NCI-H1048 (cell line): ENCODE measurements at places on chromosomes 4 and X.

DNA sequence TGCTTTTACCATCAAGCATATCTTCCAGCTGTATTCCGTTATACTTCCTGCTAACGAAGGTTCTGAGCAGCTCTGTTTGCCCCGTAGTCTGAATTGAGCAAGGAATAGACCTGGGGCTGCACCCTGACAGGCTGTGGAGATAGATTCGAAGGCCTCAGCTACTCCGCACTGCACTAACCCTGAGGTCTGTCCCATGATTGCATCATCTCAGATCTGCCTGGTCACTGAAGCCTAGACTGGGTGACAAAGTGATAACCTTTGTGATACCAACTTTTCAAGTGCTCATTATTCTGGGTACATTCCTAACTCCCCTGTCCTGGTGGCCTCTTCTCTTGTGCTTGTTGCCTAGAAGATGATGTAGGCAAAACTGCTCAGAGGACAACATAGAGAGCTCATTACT lies 29.9 kb upstream of the PGRMC1 start:
- DNase-seq = no peak

GRCh38 chrX:55011294-55011693 lies 11.1 kb downstream of the APEX2 start:
- no peak for DNase-seq

DNA sequence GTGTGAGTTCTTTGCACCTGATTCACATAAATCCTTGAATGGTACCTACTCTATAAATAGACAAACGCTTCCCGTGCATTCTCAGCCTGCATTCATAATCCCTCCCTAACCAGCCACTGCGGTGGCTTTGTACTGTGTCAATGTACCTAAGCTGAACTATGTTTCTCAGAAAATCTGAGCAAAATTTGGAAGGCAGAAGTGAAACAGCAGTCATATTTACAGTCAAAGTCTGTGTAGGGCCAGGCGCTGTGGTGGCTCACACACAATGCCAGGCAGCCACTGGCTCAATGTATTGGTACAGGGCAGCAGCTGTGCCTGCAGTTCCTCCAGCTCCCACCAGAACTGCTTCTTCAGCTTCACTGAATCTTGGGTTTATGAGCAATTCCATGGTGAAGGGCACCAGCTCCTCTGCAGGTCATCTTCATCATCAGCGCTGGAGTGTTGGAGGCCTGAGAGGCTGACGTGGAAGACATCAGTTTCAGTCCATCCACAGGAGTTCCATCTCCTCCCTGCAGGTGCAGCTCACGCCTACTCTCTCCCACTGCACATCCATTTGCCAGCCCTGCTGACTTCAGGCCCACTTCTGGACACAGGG lies 32.3 kb upstream of the IRF2 start:
- no peak for DNase-seq

DNA sequence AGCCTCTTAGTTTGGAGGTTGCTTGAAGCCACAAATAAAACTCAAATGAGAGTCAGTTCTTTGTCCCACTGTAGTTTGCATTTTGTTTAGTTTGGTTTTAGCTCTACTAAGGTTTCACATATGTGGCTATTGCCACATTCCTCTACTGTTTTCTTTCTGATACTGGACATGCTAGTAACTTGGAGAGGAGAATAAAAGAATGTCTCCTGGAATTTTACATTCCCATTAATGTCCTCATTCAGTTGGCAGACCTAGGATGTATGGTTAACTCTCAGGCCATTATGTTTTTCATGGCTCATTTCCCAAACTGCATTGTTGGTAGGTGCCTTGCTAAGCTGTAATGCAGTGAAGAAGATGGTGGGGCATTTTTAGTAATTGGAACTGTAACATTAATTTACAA lies 29.9 kb downstream of the UPRT start:
- no peak for DNase-seq

DNA sequence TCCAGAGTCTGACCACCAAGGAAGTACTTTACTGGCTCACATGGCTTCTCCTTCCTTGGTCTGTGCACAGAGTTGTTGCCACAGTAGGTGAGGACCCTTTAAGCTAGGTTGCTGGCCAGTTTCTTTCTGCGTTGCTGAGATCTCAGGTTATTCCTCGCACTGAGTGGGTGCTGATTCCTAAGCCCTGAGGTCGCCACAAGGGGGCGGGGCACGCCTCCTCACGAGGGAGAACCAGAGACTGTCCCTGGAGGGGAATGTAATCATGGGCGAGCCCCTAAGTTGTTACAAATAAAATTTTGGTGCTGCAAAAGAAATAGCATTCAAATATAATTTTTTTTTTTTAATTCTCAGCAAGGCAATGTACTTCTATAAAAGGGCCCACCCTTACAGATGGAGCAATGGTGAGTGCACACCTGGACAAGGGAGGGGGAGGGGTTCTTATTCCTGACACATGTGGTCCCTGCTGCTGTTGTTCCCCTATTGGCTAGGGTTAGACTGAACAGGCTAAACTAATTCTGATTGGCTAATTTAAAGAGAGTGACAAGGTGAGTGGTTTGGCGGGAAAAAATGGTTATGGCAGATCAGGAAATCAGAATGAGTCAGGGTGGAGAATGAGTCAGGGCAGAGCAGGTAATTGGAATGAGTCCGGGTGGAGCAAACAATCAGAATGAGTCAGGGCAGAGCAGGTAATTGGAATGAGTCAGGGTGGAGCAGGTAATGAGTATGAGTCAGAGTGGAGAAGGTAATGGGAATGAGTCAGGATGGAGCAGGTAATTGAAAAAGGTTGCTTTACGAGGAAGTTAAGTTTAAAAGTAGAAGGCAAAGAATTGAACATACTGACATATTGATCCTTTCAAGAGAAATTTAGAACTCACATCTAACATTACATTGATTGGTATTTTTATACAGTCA lies 107.5 kb downstream of the VSIG4 start:
- no peak for DNase-seq

DNA sequence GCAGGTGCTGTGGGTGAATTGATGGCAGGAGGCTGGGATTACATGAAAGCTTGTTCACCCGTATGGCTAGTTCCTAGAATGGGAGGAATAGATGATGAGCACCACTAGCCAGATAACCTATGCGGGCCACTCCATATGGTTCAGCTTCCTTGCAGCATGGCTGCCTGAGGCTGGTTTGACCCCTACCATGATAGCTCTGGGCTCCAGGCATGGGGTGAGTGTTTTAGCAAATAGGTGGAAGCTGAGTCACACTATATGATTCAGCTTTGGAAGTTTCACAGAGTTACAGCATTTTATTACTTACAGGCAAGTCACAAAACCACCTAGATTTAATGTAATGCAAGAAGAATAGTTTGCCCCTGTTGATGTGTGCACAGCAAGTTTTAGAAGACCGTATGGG lies 603.2 kb downstream of the STIM2 start:
- DNase-seq = no peak

DNA sequence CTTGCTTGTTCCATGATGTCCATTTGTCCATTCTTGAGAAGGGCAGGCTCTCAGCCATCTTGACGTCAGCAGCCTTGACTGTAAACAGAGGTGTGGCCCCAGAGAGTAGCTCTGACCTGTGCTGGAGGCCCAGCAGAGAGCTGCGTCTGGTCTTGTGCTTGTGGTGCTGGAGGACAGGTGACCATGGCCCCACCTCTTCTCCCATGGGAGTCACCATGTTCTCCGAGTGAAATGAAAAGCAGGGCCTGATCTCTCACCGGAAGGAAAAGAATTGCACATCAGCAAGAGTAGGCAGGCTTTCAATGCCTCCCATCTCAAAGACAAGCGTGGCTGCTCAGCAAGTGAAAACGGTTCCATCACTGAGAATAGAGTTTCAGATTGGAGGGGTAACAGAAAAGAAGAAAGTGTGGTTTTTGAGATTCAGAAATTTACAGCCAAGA lies 11.5 kb downstream of the PARM1 start:
- DNase-seq = no peak

GRCh38 chrX:153336121-153336894 lies 2.4 kb downstream of the ZNF275 start:
- DNase-seq = no peak

DNA sequence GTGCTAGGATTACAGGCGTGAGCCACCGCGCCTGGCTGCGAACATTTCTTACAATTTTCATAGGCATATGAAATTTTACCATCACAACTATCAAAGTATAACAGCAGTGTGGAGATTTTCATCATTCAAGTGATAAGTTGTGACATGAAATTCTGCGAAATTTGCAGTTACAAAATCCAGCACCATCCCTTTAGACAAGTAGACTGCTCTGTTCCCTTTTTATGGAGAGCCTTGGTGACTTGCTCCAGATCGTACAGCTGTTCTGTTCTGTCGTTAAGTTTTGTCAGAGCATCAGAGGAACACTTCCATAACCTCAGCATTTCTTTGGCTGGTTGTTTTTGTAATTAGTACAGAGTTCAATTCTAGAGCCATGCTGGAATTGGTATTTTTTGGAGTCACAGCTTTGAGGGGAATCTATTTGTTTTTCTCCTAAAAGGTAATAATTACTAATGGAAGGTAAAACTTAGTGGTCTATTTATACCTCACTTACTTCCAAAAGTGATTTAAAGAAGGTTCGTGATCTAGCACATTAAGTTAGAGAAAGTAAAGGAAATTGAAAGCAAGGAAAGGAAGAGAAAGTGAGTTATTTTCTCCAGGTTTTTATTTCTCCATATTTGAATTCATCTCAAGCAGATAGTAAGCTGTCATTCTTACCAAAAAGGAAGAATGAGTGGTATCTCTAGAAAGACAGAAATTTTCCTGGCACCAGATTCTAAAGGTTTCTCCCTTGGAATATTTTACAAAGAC lies 22.1 kb downstream of the ZRSR2 start:
- DNase-seq = no peak

- no peak for DNase-seq
Observed at GRCh38 chr4:33961761-33962160, 2282.6 kb downstream of the ARAP2 start.

GRCh38 chr4:70768301-70768948 lies 46.7 kb downstream of the RUFY3 start:
- DNase-seq = no peak

GRCh38 chrX:9538544-9539045 lies 73.7 kb downstream of the TBL1X start:
- no peak for DNase-seq
